ENCODE measurements at places on chromosomes 3 and 15. TPM values are rescaled to one million over a fixed set of nuclear protein-coding genes. Genes with fewer than 3 reads are reported as not detected.

ECE2 gene
- polyA plus RNA-seq, result not detected

DNA sequence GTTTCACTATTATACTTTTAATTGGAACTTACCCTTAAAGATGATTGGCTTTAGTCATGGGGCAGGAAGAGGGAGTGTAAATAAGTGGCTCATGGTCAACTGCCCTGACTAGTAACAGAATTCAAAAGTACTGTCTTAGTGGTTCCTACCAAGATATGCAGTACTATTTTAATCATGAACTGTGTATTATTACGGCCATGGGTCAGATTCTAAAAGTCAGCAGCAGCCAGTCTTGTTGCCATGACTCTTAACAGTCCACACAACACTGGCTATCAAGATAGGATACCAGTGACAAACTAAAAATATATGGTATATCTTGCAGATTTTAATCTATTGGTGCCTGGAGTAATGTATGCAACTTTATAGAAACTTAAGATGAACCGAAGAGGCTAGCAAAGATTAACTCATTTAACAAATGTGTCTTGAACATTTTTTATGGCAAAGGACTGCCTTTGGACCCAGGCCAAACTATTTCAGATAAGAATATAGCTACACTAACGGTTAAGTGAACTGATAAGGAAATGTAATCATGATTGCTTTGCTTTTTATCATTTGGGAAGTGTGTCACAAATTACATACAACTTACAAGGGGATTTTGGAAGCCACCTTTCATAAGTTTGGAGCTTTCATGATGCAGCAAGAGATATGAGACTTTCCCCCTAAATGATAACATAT is 163.7 kb downstream of the TCF12 start:
- DNase-seq, result peak; percentile 10

SELENOS gene
- 97.9 TPM for polyA plus RNA-seq

DNA sequence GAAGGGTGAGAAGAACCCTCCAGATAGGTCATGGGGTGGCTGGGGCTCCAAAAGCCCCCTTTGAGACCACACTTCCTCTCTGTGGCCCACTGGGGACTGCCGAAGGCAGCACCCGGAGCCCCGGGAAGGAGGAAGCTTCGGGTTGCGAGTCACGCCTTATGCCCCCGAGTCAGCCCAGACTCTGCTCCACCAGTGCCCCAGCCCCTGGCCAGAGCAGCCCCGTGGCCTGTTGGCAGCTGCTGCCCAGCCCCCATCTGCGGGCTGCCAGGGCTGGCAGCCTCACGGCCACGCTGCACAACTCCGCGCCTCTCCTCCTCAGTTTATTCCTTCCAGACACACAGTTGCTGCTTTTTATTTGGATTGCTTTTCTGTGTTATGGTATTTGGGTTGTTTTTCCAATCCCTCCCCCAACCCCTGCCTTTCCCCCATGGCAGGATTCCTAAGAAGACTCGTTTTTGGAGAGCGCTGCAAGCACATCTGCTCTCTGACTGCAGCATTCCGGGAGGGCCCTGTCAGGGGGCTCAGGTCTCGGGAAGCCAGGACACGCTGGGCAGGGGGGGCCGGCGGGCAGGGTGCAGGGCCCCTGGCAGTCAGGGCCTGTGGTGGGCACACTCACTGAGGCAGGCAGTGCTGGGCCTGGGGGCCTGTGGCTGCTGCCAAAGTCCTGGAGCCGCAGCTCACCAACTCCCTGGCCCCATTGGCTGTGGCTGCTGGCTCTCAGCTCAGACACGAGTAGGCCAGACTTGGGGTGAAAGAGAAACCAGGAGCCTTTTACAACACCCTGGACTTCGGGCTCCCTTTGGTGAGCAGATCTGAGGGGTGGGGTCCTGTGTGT is 20.2 kb downstream of the MAGEF1 start:
- DNase-seq, result no peak

- DNase-seq, result peak; percentile 52
Observed at GRCh38 chr15:90571063-90571541, 41.4 kb downstream of the CRTC3 start.

DNA sequence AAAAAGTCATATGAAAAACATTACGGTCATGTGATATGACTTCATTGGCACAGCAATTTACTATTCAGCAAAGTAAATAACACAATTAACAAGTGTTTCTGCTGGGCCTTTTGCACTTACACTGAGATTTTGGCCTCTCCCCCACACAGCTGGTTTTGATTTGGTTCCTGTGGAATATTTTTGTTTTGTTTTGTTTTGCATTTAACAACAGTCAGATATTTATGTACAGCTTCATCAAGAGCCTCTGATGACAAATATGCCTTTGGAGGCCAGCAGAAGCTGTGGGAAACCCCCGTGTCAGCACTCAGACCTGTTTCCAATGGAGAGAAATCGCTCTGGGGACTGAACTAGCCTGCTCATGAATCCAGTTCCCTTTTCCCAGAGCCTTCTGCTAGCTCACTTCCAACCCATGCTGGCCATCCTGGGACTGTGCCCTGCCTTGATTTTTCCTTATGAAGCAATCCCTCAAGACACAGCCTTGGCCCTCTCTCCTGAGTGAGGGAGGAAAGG is 161.9 kb downstream of the ATG7 start:
- DNase-seq, result no peak

DNA sequence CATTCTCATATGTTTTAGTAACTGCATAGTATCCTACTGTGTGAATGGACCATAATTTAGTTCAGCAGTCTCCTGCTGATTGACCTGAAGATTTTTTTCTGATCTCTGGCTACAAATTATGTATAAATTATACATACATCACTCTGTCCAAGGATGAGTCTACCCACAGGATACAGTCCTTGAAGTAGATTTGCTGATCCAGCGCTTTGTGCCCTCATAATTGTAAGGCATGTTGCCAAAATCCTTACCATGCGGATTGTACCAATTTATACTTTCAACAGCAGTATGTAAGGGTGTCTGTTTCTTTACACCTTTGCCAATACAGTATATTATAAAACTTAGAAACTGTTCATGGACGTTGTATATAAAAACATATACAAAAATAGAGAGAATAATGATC is 46.5 kb downstream of the ACAA1 start:
- no peak for DNase-seq

RETNLB gene
- not detected for polyA plus RNA-seq

DNA sequence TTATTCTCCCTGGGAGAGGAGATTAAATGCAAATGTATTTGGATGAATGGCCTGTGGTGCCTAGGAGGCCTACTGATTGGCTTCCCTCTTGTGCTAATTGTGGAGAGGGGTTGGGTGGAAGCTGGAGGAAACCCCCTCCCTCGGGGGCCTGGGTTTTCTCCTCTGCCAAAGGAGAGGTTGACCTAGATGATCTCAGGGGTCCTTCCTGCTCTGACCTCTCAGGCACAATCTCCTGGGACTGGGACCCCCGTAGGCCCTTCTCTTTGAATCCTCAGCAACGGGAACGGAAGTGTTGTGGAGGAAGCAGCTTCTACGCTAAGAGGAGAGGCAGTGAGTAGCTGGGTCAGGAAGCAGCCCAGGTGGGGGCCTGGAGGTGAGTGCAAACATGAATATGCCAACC is 40.5 kb upstream of the MAGEF1 start:
- DNase-seq, result no peak

GRCh38 chr3:185741586-185741985 is 83.3 kb downstream of the IGF2BP2 start:
- no peak for DNase-seq

DNA sequence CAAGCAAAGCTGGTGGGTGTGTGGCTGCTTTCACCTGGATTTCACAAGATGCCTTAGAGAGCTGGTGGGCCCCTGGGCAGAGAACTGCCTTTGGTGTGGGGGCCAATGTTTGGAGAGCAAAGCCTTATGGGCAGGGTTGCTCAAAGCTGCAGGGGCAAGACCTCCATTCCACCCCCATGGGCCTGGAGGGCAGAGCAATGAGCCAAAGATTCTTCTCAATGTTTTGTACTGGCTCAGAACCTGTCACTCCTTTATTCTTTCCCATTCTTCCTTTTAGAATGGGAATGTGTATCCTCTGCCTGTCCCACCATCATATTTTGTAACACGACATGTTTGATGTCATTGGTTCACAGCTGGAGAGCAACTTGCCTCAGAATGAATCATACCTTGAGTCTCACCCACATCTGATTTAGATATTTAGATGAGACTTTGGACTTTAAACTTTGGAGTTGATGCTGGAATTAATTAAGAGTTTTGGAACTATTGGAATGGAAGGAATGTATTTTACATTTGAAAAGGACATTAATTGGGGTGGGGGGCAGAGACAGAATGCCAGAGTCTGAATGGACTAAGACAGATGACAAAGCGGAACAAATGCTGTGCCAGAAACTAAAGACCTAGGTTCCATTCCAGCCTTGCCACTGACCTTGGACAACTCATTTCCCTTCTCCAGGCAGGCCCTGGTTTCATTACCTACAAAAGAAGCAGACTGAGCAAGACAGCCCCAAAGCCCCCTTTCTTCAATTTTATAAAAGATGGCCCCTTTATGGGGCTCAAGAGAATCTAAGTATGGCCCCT is 72.9 kb downstream of the DAPK2 start:
- DNase-seq, result no peak

- DNase-seq, result no peak
Observed at GRCh38 chr15:88788816-88789215, 14.4 kb upstream of the ACAN start.

- DNase-seq, result no peak
Observed at GRCh38 chr15:29788433-29789034, 33.7 kb downstream of the TJP1 start.

DNA sequence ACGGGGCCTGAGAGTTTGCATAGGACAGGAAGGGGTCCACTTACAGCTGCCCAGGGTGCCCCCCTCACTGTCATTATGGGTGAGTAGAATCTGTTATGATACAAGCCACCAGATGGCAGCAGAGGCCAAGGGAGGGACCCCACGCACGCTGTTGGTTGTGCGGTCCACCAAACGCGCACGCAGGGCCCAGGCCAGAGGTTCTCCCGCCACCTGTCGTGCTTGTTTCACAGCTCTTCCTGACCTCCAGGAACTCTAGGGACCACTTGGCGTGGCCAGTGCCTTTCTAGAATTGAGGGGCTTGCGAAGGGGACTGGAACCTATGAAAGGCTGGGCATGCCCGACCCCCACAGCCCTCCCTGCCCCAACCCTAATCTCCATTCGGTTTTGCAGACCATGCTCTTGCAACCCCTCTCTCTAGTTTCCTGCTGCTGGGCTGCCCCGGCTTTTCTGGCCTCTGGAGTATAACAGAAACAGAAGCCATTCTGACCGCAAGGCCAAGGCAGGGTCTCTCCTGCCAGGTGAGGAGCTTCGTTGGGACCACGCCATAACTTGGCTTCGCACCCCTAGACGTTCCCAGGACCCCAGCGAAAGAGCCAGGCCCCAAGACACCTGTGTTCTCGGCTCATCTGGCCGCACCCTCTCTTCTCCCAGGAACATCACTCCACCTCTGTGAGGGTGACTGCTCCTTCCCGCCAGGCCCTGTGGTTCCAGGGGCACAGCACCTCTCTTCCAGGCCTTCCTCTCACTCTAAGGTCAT is 46.0 kb downstream of the ALDH1L1 start:
- peak; percentile 32 for DNase-seq
